ENCODE measurements at places on chromosomes 1 and 21.

DNA sequence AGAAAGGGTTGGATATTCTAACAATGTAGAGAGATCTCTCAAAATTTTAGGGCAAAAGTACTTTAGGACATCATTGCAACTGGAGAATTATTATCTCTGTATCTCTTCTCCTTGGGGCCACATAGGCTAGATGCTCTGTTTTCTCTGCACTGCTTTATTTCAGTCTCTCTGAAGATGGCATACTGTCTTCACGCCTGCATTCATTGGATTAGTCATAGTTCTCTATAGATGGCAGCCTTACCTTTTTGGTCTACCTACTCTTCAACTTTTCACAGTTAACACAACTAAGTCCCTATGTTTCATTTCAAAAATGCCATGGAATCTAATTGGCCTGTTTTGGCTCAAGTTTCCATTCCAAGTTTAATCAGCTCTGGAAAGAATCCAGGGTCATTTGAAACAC, 1623.3 kb upstream of the B3GALT2 start:
- H3K4me1 ChIP-seq = no peaks in the 10 kb centered on the region
- no peak overlapping the region for H3K27ac ChIP-seq
- H3K27me3 ChIP-seq = no peaks in the 10 kb centered on the region
- H3K4me3 ChIP-seq = no peak overlapping the region

- no peak for DNase-seq
- H3K4me3 ChIP-seq = no peak overlapping the region
- no peak overlapping the region for H3K27ac ChIP-seq
- no peaks in the 10 kb centered on the region for H3K36me3 ChIP-seq
- no peaks in the 10 kb centered on the region for H3K4me1 ChIP-seq
Measured at GRCh38 chr1:194295685-194296084, 1109.3 kb upstream of the B3GALT2 start.

DNA sequence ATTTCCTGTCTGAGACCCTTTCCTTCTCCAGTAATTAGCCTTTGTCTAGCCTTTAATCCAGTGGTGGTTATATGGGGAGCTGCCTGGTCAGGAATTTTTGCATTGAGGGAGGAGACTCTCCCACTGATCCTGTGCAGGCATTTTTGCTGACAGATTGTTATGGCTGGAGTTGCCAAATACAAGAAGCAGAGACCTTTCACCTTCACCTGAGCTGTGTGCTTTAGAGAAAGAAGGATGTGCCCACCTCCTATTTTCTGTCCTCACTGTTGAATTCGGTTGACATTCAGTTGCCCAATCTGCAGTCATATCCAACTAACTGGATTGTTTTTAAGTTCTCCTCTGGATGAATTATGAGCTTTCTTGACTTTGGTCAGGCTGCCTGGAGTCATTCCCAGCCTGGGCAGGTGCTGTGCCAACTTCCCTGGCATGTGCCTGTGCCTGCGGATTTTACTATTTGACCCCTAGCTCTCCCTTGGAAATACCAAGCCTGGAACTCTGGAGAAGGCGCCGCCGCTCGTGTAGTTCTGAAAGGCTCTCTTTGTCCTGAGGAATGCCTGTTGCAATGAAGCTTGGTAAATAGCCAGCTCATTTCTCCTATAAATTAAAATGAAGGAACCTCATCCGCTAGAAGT, 143.9 kb downstream of the NOS1AP start:
- H3K27me3 ChIP-seq = no peaks in the 10 kb centered on the region
- H3K4me3 ChIP-seq = no peak overlapping the region
- H3K4me1 ChIP-seq = no peaks in the 10 kb centered on the region
- H3K36me3 ChIP-seq = no peaks in the 10 kb centered on the region
- DNase-seq = no peak

DNA sequence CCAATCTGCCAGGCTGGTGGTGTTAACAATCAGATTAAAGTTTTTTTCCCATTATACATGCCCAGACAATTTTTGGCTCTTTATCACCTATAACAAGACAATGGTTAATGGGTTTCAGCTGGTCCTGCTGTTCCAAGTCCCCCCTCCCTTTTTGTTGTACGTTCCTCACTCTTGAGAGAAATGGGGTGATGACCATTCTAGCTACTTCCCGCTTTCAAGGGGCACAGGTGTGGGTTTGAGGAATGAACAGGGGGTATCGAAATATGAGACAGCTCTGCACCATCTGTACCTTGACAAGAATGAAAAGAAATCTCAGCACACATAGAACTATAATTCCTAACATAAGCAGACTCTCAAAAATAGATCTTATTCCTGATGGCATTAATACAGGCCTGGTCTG, 326.8 kb downstream of the PTPRU start:
- DNase-seq = no peak
- H3K27ac ChIP-seq = no peak overlapping the region
- no peaks in the 10 kb centered on the region for H3K27me3 ChIP-seq
- no peaks in the 10 kb centered on the region for H3K4me1 ChIP-seq
- H3K4me3 ChIP-seq = no peak overlapping the region
- no peaks in the 10 kb centered on the region for H3K36me3 ChIP-seq

DNA sequence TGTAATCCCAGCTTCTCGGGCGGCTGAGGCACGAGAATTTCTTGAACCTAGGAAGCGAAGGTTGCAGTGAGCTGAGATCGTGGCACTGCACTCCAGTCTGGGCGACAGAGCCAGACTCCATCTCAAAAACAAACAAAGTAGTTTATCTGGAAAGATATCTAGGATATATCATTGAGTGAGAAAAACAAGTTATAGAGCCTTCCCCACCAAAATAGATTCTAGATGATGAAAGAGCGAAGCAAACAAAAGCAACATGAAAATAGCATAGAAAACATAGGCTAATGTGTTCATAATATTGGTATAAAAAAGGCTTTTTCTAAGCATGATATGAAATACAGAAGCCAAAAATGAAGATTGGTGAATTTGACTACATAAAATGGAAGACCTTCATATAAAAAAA, 52.1 kb downstream of the ZFYVE9 start:
- DNase-seq = no peak

- H3K36me3 ChIP-seq = no peaks in the 10 kb centered on the region
- no peak overlapping the region for H3K27ac ChIP-seq
- H3K4me3 ChIP-seq = no peak overlapping the region
- no peak for DNase-seq
- H3K27me3 ChIP-seq = no peaks in the 10 kb centered on the region
Measured at GRCh38 chr21:18151046-18151445, 93.6 kb upstream of the CHODL start.

DNA sequence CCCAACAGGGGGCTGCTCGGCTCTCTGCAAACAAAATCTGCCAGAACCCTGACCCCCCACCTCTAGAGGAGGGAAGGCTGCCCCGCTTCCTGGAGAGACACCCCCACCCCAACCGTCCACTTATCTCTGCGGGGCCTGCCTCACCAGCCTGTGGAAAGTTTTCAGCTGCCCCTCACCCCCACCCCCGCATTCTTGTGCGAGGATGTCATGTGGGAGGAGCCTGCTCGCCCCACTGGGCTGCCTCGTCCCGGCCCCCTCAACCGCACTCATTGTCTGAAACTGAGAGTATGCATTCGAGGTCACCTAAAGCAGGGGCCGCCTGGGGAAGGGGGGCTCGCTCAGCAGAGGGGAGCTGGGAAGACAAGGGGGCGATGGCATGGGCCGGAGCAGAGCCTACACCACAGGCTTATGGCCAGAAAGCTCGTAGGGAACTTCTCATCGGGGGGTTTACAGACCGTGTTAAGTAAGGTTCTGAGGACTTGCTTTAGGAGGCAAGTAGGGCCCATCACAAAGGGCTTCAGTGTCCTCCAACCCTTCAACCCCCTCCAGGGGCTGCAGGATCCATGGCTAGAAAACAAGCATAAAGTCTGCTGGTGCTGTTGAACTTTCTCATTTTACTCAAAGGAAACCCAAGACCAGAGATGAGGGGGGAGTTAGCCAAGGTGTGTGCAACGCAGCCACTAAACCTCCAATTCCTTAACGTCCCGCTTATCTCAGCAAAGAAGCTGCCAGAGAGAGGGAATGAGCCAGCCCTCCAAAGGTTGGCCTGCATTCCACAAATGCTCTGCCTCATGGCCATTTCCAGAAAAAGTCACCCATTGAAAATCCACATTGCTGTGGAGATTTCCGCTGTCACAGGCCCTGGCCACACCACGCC, 9.4 kb downstream of the EPHA2 start:
- H3K27ac ChIP-seq = peak overlapping the region; percentile 81

- peaks cover 22% of the 10 kb centered on the region for H3K36me3 ChIP-seq
- DNase-seq = peak; percentile 86
- no peaks in the 10 kb centered on the region for H3K27me3 ChIP-seq
- H3K27ac ChIP-seq = peak overlapping the region; percentile 36
Measured at GRCh38 chr1:156291226-156292061, 4.0 kb downstream of the GLMP start.

DNA sequence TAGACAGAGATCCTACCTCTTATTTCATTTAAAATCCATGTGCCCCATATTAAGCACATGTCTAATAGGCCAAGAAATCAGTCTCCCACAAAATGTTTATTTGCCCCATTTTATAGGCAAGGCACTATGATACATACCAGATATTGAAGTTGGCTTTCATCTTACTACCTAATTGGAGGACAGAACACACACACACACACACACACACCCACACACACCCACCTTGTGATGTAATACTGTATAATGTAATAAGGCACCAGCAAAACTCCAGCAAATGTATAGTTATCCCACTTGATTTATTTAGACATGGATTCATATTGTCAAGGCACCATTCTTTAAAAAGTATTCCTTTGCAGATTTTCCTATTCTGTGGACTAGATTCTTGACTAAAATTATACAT, 56.8 kb downstream of the ATP6V1G3 start:
- DNase-seq = no peak
- no peak overlapping the region for H3K4me3 ChIP-seq
- no peaks in the 10 kb centered on the region for H3K36me3 ChIP-seq

DNA sequence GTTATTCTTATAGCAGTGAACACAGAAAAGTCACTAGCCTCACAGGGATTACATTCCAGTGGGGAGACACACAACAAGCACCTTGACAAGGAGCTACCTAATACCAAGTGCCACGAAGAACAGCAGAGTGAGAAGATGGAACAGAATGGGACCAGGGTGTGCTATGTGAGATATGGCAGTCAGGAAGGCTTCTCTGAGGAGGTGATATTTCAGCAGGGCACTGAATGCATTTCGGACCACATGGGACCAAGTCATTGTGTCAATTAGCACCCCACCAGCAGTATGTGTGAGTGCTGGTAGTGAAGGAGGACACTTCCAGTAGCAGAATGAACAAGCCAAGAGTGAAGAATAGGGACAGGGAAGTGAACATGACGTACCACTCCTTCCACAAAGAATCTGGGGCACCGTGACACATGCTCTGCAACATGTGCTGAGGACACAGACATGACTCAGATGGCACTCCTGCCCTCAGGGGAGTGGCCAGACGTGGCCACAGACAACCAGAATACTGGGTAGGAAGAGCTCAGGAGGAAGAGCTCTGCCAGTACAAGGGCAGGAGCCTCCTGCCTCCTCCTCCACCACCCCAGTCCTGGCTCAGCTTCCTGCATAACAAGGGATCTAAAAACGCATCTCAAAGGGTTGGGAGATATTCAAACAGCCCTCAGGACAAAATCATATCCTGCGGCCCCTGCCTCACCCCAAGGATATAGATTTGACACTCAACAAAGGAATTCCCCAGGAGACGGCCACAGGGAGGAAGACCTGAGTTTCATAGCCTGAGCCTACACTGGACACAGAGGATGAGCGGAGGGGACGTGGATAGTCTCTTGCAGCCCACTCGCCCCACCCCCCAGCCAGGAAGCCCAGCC, 102.5 kb downstream of the TRABD2B start:
- no peak overlapping the region for H3K27ac ChIP-seq
- DNase-seq = no peak
- H3K4me3 ChIP-seq = no peak overlapping the region
- H3K4me1 ChIP-seq = peaks cover 28% of the 10 kb centered on the region
- H3K36me3 ChIP-seq = no peaks in the 10 kb centered on the region

DNA sequence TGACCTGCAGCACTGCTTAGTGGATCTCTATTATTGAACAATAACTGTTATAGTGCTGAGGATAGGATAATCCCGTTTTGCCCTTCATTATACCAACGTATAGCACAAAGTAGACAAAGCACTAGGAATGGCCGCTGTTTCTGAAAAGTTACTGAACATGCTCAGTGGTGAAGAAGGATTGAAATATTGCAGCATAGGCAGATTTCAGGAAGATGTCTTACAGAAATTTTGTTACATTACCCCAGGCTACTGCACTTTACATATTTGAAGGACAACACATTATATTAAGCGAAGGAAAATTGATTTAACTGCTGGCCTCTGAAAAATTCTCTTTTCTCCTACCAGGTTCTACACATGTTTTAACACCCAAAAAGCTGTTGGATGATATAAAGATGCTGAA, 48.5 kb downstream of the AKNAD1 start:
- H3K27ac ChIP-seq = no peak overlapping the region
- DNase-seq = no peak
- no peaks in the 10 kb centered on the region for H3K4me1 ChIP-seq
- no peaks in the 10 kb centered on the region for H3K27me3 ChIP-seq
- no peak overlapping the region for H3K4me3 ChIP-seq
- peaks cover 23% of the 10 kb centered on the region for H3K36me3 ChIP-seq

DNA sequence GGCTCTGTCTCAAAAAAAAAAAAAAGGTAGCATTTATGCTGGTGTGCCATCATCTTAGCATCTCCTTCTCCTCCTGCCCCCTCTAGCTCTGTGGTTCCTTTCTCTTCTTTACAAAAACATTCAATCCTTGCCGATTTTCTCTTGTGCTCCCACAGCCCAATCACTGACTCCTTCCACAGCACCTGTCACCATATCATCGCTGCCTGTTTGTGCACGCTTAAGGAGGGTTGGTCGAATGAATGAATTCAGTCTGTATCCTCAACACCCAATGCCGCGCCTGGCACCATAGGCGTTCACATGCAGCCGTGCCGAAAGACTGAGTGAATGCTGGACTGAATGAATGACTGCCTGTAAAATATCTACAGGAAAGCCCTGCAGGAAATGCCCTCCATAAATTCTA, 7.9 kb downstream of the RNU5D-1 start:
- no peak overlapping the region for H3K27ac ChIP-seq
- H3K27me3 ChIP-seq = no peaks in the 10 kb centered on the region
- DNase-seq = no peak

- no peaks in the 10 kb centered on the region for H3K36me3 ChIP-seq
- peaks cover 9% of the 10 kb centered on the region for H3K4me1 ChIP-seq
- H3K27ac ChIP-seq = no peak overlapping the region
- no peak for DNase-seq
- H3K4me3 ChIP-seq = no peak overlapping the region
- H3K27me3 ChIP-seq = no peaks in the 10 kb centered on the region
Measured at GRCh38 chr1:77220687-77221463, 1.6 kb upstream of the PIGK start.

GRCh38 chr1:185495007-185495406, 178.0 kb upstream of the IVNS1ABP start:
- H3K4me3 ChIP-seq = no peak overlapping the region
- no peaks in the 10 kb centered on the region for H3K36me3 ChIP-seq
- no peaks in the 10 kb centered on the region for H3K4me1 ChIP-seq
- no peak overlapping the region for H3K27ac ChIP-seq

GRCh38 chr1:44113095-44113609, 5.5 kb upstream of the KLF17 start:
- no peaks in the 10 kb centered on the region for H3K27me3 ChIP-seq
- H3K36me3 ChIP-seq = no peaks in the 10 kb centered on the region
- no peak for DNase-seq
- H3K4me1 ChIP-seq = no peaks in the 10 kb centered on the region

All from SK-N-SH (cell line).